AG09319 (cell line): ENCODE measurements at places on chromosomes 7 and 10.

DNA sequence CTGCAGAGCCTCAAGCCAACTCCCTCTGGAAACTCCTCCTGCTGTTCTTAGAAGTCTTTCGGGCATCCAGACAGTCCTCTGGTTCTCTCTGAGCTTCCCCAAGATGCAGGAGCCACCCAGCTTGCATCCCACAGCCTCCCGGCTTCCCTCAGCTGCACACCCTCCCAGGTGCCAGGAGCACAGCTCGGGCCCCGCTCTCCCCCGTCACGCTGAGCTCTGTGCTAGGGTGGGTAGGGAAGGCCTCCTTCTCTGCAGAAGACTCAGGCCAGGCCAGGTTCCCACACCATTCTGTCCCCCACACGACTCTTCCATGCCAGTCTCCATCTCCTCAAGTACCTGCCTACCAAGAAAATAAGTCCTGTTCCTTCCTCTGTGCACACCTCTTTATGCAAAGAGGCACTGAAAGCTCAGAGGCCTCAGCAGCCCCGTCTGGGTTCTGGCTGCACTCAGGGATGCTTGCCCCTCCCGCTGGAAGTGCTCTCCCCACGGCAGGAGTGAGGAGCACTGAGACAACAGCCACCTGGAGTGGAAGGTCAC, 537.1 kb downstream of the PTPRN2 start:
- DNase-seq: no peak

DNA sequence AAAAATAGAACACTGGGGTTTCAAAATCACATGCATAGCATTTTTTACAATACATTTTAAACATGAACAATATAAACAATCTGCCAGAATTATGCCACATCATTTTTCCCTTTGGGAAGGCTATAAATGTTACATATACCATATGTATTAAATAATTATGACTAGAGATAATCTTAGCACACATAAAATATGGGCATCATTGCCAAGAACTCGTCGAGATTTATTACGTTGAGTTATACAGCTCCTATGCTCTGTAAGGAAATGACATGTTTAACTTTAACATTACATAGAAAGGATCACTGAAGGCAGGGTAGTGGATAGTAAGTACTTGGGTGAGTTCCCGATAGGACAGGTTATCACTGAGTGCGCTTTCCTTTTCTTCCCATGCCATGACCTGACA, 267.8 kb downstream of the PARD3 start:
- no peak for DNase-seq

- no peak for DNase-seq
Observed at GRCh38 chr7:87370660-87371180, 25.3 kb downstream of the CROT start.

DNA sequence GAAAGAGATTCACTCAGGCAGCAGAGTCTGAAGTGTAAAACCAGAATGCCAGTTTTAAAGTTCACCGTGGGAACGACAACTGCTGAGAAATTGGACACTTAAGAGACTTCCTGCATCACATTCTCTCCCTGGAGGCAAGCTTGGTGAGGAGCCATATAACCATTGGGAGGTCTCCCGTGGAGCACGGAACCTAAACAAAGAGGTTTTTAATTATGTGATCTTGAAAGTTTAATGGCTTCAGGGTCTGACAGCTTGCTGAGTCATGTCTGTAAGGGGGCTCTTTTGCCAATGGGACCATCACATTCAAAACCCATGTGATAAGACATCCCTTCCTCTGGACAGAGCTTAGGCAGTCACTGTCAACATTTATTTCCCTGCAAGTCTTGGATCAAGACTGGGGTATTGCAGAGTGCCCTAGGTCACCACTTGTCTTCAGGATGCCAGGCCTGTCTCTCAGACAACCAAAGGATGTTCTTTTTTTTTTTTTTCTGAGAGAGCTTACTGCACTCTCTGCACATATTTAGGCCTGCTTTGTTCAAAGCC, 674.4 kb downstream of the TYW1 start:
- DNase-seq: no peak

GRCh38 chr7:91344911-91345310, 80.7 kb downstream of the FZD1 start:
- DNase-seq: no peak

- DNase-seq: no peak
Observed at GRCh38 chr10:63286340-63286739, 153.2 kb downstream of the NRBF2 start.

DNA sequence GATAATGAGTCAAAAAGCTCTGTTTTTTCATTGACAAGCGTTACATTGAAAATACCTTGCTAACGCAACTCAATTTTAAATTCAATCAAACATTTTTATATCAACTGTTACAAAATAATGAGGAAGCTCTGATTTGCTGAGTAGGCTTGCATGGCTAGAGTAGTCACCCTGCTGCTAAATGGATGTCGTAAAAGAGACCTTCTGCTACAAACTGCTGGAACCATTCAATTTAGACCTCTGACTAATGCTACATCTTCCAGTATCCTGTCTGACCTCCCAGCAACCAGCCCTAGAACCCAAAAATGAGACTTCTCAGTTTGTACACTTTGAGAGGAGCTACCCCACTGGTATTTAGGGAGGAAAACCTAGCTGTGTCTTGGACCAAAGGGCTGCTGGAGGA, 84.0 kb upstream of the ELMO1 start:
- DNase-seq: no peak

- DNase-seq: no peak
Observed at GRCh38 chr7:7202375-7202720, 20.0 kb downstream of the C1GALT1 start.

DNA sequence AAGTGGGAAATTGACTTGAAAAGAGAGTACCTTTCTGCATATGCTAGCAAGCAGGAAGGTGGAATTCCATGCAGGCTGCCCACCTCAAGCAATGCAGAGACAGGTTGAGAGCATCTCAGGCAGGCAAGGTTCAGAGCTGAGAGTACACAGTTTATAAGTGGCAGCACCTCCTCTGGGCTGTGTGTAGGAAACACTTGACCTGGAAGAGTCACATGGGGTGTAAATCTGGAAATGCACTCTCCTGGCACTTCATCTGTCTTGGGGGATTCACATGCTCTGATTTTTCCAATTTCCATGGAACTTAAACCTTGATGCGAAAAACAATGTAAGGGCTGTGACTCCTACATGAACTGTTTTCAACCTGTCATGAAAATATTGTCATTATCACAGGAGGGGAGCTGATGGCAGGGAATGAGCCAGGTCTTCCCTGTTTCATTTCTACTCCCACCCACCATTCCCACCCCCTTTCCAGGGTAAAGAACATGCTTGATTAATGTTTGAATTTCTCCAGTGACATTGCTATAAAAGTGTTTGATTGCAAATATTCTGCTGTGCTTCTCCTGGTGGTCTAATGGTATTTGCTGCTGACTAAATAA, 328.3 kb downstream of the BICC1 start:
- no peak for DNase-seq

- DNase-seq: no peak
Observed at GRCh38 chr7:44308596-44309270, 16.7 kb downstream of the CAMK2B start.
